ENCODE measurements at places on chromosomes 5 and 9.

- no peak for DNase-seq
Observed at GRCh38 chr5:162752612-162753011, 684.8 kb upstream of the CCNG1 start.

DNA sequence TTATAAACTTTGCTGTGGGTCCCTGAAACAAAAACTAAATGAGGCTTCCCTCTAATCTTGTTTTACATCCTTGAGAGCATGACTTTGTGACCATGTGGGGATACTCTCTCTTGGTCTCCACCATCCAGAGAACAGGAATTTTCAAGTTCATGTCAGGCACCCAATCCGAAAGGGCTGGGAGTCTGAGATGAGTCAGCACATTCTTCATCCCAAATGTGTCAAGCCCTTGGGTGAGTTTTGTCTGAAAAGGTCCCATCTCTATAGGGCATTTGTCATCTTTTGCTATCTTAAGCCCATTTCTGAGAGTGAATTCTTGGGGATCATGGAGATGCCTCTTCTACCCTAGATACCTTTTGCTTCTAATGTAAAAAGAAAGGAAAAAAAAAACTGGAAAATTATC is 26.9 kb upstream of the RAPGEF6 start:
- no peak for DNase-seq

DNA sequence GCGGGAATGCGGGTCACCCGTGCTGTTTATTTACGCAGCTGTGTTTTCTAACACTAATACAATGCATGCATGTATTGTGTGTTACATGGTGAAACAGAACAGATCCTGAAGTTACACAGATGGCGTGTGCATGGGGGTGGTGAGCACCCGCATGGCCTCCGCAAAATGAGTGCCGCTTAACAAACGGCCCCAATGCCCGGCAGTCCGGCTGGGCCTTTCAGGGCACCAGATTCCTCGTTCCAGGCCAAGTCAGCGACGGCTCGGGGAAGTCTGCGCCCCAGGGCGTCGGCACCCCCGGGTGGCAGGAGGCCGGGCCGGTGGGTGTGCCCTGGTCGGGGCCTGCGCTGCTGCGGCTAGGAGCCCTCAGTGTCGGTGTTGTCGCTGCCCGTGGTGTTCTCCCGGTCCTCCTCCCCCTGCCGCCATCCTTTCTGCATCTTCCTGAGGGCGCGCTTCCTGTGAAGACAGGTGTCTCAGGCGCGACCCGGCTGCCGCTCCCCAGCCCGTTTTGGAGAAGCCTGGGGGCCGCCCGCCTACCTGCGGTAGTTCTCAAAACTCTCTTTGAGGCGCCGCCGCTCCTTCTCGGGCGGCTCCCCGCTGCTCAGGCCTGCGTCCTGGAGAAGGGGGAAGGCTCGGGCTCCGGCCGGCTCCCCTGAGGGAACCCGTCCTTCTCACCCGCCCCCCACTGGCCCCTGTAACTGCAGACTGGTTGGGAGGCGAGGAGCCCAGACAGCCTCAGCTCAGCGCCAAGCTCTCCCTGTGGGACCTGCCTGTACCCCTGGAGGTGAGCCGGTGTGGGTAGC is 605 bp upstream of the DNLZ start:
- DNase-seq = no peak

- DNase-seq = no peak
Observed at GRCh38 chr9:28747351-28747985, 1174.2 kb upstream of the C9orf72 start.

DNA sequence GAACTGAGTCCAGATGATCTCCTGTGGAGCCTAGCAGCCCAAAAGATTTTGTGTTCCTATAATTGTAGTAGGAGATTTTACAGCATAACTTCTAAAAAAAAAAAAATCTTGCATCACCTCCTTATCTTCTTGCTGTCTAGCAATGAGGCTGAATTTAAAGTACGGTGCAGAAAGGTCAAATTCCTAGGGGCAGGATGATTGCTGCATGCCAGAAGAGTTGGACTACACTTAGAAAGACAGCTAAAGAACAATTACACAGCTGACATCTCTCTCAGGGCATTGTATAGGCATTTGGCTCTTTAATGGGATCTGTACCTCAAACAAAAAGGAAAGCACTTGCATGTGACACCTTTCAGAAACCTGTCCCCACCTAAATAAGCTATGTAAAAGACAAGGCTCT is 443.2 kb downstream of the HCN1 start:
- DNase-seq = no peak

- DNase-seq = peak; percentile 3
Observed at GRCh38 chr9:17216011-17216410, 81.2 kb downstream of the CNTLN start.

GRCh38 chr5:90981177-90981576 is 401.9 kb downstream of the ARRDC3 start:
- no peak for DNase-seq

DNA sequence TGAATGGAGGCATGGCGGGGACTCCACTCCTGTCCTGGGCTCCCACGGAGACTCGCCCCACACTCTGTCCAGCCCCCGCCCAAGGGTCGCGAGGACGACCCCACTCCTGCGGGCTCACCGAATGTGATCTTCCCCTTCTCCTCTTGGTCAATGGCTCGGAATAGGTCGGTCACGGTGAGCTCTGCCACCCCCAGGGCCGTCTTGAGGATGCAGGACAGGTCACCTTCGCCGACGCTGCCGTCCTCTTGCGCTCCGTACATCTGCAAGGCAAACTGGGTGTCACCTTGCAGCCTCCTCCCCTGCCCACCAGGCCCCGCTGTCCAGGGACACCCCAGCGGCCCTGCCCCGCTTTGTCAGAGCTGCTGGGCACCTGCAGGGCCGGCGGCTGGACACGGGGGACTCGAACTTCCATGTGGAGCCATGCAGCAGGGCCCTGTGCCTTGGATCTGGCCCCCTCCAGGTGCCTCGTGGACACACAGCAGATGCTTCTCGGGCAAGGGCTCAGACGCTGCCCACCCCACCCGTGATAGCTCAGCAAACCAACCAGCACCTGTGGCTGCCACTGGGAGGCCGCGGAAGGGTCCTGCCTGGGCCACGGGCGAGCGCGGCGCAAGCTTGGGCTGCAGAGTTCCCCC is 21.5 kb upstream of the SLC6A3 start:
- DNase-seq = no peak

- DNase-seq = no peak
Observed at GRCh38 chr5:164362835-164363234, 857.4 kb downstream of the MAT2B start.

GRCh38 chr9:101566904-101567724 is 27.7 kb downstream of the PPP3R2 start:
- peak; percentile 13 for DNase-seq

DNA sequence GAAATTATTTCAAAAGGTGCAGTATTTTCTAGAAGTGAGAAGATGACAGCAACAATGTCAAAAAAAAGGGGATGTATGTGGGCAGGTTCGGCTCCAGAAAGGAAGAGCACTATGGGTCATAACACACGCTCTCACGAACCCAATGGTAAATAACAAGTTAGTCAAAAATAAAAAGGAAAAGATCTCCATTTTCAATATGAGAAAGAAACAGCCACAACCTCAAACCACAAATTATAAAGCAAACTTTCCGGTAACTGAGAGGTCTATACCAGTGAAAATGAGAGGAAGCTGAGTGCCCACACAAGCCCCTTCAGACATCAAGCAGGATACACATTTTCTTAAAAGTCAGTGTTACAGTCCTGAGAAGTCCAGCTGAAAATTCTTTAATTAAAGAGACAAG is 398.5 kb upstream of the RPS23 start:
- no peak for DNase-seq

DNA sequence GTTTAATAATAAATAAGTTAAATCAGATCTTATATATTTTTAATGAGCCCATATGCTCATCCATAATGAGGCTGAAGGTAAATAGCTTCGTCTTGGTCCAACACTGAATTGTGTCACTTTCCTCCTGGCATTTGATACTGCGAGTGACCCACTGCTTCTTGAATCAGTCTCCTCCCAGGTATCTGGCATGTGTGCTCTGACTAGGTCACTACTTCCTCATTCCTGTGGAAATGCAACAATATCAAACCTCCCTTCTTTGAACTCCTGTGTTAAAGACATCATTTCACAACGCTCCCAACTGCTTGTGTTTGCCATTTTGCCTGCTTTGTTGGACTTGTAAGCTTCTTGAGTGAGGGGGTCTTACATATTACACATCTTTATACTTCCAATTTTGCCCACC is 157.7 kb downstream of the SLC24A2 start:
- no peak for DNase-seq

DNA sequence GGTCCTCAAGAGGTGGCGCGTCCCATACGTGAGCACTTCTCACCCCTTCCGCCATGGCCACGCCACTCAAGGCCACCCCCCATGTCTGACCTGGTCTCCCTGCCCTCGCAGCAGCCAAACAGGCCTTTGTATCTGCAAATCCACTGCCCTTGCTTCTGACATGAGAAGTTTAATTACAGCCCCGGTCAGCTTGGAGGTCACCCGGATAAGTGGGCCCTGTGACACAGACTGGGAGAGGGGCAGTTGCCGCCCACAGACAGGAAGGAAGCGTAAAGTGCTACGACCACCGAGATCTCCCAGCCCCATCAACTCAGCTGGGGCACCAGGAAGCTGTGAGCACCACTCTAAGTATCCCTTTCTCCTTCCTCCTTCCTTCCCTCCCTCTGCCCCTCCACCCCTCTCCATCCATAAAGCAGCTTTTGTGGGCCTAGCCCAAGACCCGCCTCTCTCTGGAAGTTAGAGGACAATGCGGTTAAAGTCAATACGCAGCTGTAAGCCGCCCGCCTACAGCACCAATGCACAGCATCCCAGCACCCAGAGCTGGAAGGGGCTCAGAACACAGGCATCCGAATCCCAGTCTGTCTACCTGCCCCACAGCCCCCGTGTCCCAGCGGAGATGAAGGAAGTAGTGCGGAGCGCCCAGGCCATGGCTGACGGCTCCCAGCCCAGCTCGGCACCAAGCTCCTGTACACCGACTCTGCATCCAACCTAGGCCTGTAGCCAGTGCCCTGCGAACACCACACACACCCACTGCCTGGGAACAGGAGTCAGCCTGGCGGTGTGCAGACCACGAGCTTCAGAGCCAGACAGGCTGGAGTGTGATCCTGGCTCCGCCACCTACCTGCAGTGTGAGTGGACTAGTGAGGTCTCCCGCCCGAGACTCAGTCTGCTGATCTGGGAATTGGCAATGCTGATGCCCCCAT is 44.8 kb upstream of the RNF130 start:
- DNase-seq = no peak

DNA sequence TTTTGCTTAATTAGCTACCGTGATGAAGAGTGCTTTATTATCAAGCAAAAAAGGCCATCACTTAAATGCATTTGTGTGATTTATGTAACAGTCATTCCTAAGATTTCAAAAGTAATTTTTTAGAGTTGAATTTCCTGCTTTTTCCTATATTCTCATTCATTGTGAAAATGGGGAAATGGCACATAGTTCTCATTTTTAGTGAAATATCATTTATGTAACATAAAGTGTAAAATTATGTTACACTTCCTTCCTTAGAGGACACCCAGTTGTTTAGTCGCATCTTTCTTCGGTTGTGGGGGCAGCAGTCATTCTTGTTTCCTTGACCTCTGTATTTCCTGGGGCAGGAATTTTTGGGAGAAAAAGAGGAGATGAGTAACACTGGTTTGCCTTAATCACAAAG is 142.8 kb downstream of the MAST4 start:
- no peak for DNase-seq

DNA sequence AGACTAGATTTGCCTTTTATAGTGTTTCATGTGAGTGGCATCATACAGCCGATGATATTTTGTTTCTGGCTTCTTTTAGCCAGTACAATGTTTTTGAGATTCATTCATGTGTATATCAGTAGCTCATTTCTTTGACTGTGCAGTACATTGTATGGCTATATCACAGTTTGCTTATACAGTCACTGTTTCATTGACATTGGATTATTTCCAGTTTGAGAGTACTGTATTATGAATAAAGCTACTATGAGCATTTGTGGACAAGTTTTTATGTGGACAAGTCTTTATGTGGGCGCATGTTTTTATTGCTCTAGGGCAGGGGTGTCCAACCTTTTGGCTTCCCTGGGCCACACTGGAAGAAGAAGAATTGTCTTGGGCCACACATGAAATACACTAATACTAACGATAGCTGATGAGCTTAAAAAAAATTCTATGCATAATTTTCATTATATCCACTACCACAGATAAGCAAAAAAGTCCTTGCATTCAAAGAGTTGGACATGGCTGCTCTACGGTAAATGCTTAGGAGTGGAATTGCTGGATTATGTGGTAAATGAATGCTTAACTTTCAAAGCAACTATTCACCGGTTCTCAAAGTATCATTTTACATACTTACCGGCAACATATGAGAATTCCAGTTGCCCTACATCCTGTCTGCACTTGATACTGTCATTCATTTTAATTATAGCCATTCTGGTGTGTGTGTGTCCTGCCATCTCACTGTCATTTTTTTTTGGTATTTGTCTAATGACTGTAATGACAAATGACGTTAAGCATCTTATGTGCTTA is 177.8 kb downstream of the RGS3 start:
- no peak for DNase-seq

- no peak for DNase-seq
Observed at GRCh38 chr9:34177593-34178435, 1.0 kb upstream of the UBAP1 start.

DNA sequence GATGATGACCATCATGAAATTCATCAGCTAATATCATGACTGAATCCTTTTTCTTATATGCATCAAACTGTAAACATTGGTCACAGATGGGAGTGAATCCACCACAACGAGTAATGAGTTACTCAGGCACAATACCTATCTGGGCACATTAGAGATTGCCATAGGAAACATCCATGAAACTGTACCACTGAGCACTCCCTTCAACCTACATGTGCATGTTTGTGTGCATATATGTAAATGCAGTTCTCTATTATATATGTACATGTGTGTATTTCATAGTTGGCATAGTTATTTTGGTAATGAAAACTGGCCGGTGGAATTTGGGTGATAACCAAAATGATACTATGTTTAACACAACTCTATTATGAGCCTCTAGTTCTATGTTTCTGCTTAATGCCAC is 387.3 kb upstream of the ARRDC3 start:
- no peak for DNase-seq

DNA sequence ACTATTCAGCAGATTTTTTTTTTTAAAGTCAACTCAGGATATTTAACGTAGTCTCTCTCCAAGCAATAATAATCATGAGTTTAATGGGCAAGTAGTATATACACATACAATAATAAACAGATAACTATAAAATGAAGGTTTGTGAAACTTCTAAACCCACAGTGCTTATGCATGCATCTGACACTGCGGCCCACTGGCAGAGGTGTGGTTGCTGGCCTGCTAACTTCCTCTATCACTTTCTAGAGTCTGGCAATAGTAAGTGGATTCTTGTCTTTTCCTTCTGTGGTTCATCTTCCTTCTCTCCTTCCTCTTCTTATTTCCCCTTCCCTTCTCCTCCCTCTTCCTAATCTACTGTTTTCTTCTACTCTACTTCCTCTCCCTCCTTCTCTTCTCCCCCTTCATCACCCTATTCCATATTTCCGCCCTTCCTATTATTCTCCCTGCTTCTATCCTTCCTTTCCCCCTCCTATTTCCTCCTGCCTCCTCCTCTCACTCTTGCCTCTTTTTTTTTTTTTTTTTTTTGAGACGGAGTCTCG is 18.6 kb upstream of the AGXT2 start:
- no peak for DNase-seq

- no peak for DNase-seq
Observed at GRCh38 chr9:28158451-28158850, 585.2 kb upstream of the C9orf72 start.

- no peak for DNase-seq
Observed at GRCh38 chr5:1030801-1031271, 22.2 kb downstream of the NKD2 start.

All from astrocyte (in vitro differentiated cells and primary cell).